Stimulated activated CD8-positive, alpha-beta memory T cell treated with anti-CD3 and anti-CD28 coated beads, Interleukin-4, amount 100 ng/mL, for 4 hours (primary cell): ENCODE measurements at places on chromosomes 13 and 19.

GRCh38 chr13:85590231-85590931 lies 208.8 kb downstream of the SLITRK6 start:
- DNase-seq = no peak

- DNase-seq = no peak
Measured at GRCh38 chr13:114034481-114034891, 60.6 kb upstream of the C13orf46 start.

DNA sequence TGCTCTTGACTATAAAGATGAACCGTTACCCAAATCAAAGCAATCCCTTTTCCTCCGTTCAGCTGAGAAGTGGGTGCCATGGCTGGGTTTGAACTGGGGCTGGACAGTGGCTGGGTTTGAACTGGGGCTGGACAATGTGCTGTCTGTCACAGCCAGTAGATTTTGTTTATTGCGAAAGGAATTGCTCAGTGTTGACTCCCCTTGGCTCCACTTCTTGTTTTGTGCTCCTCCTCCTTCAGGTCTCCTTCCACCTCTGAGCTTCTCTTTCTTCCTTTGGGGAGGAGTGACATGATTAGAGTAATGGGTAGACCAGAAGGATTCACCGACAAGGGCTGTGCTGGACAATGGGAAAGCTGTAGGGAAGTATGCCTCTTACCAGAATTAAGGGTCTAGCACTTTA lies 19.4 kb upstream of the MBNL2 start:
- DNase-seq = no peak

DNA sequence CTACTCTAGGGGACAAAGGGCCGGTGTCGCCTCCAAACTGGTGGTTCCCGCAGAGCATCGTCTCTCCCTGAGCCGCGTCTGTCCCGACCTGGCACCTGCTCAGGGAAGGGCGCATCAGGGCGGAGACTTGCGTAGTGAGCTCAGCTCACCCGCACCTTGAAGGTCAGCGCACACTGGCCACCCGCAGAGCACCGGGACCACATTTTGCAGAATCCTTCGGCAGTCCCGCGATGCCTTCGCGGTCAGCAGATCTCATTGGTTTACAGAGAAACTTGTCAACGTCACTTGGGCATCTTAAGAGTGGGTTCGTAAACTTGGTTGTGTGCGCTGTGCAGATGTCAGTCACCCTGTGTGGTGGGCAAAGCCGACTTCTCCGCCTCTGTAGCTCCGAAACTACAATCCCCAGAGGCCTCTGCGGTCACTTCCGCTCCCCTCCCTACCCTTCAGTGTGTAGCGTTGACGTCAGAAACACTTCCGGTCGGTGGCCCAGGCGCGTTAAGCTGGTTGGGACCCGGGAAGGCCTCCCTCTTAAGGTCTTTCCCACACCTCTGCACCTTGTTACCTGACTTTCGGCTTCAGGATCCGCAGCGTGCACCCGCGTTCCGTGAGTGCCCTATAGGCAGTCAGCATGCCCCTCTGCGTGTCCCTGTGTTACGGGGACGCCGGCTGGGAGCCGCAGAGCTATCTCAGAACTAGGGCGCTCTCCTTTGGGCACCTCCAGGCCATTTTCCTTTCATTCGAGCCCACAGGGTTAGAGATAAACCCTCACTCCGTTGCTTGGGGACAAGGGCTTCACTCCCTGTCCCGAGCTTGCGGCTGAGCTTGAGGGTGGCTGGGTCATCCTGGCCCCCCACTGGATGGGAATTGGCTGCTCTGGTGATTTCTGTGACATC lies 36.5 kb upstream of the ZNF527 start:
- DNase-seq = peak; percentile 70

GRCh38 chr13:45362939-45363338 lies 22.0 kb upstream of the TPT1 start:
- DNase-seq = no peak

- no peak for DNase-seq
Measured at GRCh38 chr19:5200844-5201243, 139.8 kb downstream of the PTPRS start.

DNA sequence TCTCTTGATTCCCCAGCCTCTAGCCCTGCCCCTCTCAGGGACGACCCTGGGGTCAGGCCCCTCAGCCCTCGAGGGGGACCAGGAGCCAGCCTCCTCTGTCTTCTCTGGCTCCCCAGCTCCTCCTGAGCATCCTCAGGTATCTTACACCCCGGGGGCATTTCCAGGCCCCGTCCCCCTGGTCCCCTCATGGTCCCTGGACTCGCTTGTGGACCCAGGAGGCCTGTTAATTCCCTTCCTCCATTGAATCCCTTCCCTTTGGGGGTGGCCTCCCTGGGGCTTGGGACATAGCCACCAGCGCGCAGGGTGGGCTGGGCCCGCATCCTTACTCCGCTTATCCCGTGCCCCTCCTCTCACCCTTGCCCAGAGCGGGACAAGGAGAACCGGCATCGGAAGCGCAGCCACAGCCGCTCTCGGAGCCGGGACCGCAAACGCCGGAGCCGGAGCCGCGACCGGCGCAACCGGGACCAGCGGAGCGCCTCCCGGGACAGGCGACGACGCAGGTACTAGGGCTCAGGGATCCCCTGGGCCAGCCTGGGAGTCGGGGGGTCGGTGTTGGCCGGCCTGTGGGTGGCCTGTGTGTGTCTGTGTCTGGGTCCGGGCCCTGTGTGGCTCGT lies 4.1 kb downstream of the U2AF2 start:
- no peak for DNase-seq

GRCh38 chr13:112078216-112078615 lies 11.3 kb downstream of the SOX1 start:
- DNase-seq = no peak

GRCh38 chr19:19111967-19112580 lies 26.2 kb downstream of the TMEM161A start:
- no peak for DNase-seq

DNA sequence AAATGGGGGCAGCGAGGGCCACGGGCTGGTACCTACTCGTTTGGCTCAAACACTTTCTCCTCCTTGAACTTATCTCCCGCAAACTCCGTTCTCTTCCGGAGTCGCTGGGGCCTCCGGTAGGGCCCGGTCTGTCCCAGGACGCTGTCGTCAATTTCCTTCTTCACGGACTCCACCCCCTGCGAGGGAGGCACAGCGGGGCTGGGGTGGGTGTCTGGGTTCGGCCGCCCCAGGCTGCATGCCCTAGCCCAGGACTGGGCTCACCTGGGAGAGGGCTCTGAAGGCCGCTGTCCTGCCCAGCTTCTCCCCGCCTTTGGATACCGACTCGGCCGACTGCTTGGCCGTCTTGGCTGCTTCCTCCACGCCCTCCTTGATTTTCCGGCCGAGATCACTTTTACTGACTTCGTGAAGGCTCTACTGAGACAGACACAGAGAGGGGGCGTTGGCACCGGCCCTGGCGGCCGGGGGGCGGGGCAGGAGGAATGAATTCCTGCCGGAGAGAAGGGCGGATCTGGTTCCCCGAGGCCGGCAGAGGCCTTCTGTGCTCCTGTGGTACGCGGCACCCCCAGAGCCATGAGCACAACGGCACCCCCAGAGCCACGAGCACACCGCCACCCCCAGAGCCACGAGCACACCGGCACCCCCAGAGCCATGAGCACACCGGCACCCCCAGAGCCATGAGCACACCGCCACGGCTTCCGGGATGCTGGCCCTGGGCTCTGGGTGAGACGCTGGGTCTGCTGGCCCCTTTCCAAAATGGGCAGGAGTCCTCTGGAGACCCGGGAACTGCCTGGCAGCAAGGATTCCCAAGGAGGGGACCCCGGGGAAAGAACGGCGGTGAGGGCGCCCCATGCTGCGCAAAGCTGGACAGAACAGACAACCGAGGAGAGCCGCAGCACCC lies 8.1 kb upstream of the CTXN1 start:
- no peak for DNase-seq

- DNase-seq = no peak
Measured at GRCh38 chr19:44792281-44792680, 14.6 kb downstream of the CBLC start.

DNA sequence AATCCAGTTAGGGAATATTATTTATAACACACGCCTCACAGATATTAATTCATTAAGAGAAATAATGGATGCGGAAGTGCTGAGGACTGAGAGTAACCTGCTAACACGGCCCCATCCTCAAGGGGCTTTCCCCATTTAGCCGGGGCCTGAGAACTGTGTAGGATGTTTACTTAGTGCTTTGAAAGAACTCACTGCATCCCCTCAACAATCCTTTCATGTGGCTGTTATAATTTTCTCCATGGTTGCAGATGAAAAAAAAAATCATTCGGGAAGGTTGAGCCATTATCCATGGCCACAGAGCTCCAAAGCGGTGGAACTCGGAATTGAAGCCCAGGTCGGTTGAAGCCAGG lies 98.2 kb downstream of the ING1 start:
- DNase-seq = no peak

- DNase-seq = peak; percentile 97
Measured at GRCh38 chr19:55605207-55605636, 225 bp upstream of the ZNF865 start.

DNA sequence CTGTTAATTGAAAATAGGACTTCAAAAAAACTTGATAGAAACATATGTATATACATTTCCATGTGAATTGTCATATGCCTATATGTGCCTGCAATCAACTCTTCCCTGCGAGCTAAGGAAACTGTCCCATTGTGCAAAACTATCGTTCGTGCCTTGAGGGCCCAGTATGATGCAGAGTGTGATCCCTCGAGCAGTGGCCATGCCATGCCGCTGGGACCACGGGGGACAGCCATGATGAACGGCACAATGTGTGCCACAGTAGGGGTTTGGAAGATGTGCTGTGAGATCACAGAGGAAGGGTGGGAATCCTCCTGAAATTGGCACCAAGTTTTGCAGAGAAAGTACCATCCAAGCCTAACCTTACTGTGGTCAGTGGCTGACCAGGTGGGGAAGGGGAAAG lies 118.1 kb upstream of the SOX1 start:
- no peak for DNase-seq

GRCh38 chr13:28375250-28375930 lies 119.5 kb downstream of the FLT1 start:
- DNase-seq = no peak

GRCh38 chr19:38679839-38680238 lies 32.4 kb downstream of the ACTN4 start:
- DNase-seq = no peak

DNA sequence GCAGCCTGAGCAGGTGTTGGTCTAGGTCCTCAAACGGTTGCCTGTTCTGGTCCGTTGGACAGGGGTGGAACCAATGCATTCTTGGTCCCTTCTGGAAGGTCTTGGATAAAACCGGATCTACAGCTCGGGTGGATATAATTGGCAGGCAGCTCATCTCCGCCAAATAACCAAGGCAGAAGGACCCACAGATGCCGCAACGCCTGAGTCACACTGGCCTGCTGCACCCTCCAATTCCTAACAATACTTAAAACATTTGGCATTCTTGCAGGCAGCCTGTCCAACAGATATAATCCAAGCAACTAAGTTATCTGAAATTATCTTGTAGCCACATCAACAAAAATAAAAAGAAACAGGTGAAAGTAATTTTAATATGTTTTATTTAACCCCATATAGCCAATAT lies 59.0 kb upstream of the FGF14 start:
- no peak for DNase-seq

- no peak for DNase-seq
Measured at GRCh38 chr13:47120282-47120681, 223.4 kb upstream of the HTR2A start.

DNA sequence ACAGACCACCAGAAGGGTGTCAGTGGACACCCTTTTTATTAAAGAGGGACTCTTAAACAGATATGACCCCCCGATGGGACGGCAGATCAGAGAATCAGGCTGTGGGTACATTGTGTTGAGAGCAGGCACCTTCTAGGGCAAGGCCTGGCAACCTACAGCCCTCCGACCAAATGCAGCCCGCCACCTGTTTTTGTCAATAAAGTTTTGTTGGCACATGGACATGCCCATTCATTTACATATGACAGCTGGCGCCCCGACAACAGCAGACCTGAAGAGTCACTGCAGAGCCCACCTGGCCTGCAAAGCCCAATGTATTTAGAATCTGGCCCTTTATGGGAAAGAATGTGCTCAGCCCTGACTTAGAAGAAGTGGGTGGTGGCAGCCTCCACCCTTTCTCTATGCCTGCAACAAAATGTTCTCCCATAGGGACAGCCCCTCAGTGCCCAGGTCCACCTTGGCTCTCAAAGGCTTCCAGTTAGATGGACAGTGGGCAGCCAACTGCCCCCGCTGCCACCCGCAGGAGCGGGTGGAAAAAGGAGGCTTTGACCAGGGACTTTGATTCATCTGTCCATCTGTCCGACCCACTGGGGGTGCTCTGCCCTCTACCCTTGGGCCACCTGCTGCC lies 184.9 kb downstream of the PTPRS start:
- no peak for DNase-seq

DNA sequence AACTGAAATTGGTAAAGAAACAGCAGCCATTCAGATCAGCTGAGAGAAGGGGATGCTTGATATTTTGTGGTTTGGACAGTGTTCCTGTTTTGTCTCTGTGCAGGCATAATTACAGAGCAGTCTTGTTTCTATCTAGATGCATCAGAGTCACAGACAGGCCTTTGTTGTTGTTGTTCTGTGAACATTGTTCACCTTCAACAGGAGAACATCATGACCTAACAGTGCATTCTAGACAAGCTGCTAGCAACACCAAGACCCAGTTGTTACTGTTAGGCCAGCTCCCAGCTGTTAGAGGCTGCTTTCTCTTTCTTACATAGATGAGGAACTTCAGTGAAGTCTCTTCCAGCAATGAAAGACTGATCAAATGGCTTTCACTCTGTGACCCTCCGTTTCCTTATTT lies 8.5 kb upstream of the LSR start:
- DNase-seq = no peak

- no peak for DNase-seq
Measured at GRCh38 chr19:46609511-46610412, 8.6 kb downstream of the CALM3 start.

- DNase-seq = peak; percentile 80
Measured at GRCh38 chr13:30673669-30674521, 56.2 kb downstream of the USPL1 start.

DNA sequence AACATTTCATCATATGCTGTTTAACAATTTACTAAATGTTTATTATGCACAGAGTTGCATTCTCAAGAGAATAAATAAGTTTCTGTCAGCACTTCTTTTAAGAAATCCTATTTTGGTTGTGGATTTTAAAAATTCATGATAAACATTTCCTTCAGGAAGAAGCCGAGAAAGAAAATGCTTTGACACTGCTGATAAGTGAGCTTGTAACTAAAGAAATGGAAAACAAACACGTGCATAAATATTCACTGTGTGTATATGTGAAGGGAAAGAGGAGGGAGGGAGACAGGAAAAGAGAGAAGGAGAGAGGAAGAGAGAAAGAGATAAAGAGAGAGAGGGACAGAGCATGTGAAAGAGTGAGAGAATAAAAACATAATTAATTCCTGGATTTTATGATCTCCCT lies 1165.0 kb downstream of the DIAPH3 start:
- DNase-seq = no peak

GRCh38 chr13:25242956-25243355 lies 44.3 kb downstream of the MTMR6 start:
- no peak for DNase-seq
